SJCRH30 (cell line): ENCODE measurements at places on chromosomes 6 and 20.
A peak's percentile ranks its signal among the peaks of the same experiment; 100 is the strongest.

GRCh38 chr6:166449036-166449435 is 66.3 kb upstream of the MPC1 start:
- DNase-seq = no peak

DNA sequence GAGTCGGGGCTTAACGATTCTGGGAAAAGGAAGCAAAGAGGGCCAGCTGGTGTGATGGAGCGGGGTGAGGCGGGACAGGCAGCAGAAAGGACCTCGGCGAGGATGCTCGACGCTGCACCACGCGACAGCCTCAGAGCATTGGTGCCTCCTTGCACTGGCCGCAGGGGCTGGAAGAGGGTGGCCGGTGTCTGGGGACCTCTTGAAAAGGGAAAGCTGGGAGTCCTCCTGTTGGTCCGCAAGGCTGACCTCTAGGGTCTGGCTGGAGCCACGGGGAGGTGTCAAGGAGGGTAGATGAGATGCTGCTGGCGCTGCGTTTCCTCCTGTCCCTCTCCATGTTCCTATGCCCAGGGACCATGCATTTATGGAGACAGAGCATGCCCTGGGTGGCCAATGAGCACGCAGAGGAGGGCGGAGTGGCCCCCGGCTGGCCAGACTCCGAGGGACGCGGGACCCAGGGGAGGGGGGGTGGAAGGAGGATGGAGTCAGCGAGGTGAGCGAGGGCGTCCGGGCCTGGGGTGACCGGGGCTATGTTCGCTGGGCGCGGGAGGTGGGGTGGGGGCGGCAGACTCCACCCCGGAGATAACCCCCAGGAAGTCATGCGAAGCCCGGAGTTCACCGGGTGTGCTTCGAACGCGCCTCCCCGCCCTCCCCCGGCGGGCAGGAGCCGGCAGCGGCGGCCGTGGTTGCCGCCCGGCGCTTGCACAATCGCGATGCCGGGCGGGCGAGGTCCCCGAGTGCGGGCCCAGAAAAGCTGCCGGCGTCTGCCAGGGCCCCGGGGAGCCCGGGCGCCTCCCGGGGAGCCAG is at the start of gene CYP24A1:
Gene CYP24A1 (minus strand): TSS at position 334 of the 804 bp plus-strand sequence. CDS start 407 bp downstream, outside the sequence.
- DNase-seq = no peak

DNA sequence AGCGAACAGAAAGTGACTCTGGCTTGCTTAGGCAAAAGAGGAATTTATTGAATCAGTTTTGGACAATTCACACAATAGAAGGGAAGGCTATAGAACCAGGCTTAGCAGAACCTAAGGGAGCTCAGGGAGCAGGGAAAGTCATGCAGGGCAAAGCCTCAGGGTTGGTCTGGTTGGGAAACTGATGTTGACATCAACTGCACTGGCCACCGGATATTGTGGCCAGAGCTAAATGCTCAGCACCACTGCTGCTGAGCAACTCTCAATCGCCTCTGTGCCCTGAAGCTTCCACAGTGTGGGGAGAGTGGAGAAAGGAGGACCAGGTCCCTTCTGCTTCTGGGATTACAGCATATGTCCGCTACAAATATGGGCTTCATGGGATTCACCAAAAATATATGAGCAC is 93.3 kb upstream of the GCM1 start:
- no peak for DNase-seq

DNA sequence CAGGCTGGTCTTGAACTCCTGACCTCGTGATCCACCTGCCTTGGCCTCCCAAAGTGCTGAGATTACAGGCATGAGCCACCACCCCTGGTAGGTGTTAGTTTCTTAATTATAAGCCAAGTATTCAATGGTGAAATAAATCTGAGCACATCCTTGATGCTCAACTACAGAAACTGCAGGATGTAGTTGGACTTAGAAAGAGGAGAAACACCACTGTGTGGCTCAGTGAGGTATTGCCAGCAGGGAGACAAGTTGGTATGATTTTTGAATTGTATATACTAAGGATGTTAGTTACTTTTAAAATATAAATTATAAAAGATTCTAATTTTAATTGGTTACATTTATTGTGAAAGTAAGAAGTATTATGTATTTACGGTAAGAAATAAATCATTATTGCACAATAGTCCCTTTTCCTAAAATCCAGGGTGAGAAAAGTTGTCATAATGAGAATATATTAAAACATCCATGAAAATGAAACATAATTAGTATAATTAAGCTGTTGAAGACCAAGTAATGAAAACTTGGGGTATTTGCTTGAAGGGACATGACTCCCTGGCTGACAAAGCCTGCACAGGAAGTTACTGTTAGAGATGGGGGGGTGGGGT is 17.6 kb downstream of the SLC18B1 start:
- no peak for DNase-seq

DNA sequence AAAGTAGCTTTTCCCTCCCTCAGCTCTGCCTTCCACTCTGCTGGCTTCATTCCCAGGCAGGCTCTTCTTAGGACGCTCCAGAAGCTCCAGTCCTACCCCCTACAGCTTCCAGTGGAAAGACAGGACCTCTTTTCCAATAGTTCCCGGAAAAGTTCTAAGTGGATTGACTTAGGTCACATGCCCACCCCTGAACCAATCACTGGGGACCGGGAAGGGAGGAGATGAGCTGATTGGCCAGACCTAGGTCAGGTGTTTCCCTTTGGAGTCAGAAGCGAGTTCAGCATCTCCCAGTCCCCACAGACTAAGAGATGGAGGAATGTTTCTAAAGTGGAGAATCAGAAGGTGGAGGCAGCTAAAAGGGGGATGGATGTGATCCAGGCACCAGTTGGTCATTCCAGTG is 62.9 kb upstream of the KCNG1 start:
- peak; percentile 21 for DNase-seq

GRCh38 chr6:113423956-113424355 is 433.2 kb upstream of the MARCKS start:
- DNase-seq = no peak

DNA sequence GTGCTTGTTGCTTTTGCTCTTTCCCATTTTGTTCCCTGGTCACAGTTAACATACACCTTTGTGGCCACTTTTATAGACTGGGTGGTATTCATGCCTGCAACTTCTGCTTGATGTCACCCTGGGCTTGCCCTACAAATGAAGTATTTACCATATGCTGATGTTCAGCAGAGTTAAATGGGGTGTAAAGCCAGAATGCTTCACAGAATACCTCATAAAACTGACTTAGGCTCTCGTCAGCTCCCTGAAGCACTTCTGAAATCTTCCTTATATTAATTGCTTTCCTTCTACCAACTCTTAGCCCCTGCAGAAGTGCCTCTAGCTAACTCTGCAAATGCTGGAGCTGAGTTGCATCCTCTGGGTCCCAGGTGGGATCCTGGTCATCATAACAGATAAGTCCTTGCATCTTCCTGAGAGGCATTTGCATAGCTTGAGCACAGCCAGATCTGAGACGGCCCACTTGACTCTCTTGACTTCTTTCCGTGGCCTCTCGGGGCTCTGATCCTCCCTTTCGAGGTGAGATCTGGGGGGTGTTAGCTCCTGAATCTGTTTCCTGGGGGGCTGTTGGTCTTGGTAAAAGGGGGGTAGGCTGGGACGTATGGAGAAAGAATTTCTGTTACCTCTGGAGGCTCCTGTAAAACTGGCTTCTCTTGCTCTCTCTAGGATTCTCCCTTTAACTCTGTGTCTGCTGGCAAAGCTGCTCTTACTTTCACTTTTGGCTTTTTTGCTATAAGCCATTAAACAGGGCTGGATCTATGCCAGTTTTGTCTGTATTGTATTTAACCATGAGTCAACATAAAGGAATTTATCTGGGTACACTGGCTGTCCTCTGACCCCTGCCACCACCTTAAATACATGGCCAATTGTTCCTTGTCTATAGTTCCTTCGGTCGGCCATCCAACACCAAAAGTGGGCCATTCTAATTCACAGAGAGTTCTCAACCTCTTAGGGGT is 223.0 kb upstream of the SYNCRIP start:
- peak; percentile 31 for DNase-seq

DNA sequence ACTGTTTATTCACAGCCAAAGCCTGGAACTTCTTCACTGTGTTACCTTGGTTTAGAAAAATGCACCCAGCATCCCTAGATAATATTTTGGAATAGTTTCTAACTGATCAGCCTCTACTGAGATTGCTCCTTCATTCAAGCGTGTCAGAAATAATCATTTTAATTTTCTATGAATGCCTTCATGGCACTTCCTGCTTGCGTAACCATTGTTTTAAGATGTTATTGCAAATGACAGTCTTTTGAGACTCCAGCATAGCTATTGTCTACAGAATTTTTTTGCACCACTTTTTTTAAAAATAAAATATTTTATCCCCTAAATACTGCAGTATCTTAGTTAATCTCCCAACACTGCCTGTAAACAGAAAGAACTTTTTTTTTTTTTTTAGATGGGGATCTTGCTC is 213.1 kb downstream of the PHACTR1 start:
- DNase-seq = no peak

DNA sequence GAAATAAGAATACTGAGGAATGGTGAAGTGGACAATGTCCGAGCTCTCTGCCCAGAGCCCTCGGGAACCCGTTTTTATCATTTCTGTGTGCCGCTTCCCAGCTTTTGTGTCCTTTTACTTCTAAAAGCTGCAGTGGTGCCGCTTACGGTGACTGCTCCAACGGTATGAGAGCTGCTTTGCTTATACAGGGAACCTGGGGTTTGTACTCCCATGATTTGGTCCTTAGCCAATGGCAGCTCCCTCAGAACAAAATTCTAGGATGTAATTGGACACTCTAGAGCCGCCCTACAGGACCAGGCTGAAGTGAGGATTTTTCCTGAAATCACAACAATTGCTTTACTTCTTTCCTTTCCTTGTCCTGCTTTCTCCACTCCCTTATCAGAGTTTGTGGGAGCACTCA is 24.2 kb upstream of the PCSK2 start:
- DNase-seq = peak; percentile 50

- DNase-seq = no peak
These were observed 132.5 kb downstream of the EPM2A start for GRCh38 chr6:145602726-145603326.

- DNase-seq = peak; percentile 52
These were observed 57.7 kb downstream of the PXDC1 start for GRCh38 chr6:3693831-3694230.

DNA sequence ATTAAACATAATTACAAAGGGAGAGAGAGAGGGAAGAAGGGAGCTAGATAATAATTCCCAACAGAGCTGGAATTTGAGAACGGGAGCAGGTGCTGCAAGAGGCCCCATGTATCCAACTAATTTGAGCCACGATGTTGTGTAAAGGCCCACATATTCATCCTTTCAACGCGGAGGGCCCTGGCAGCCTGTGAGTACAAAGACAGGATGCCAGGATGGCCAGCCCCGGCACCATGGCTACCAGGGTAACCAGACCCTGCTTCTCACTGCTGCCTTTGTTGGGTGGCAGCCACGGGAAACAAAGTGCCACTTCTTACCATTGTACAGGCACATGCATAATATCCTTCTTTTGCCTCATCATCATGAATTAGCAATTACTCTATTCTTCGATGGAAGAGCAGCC is 492.0 kb upstream of the NRSN1 start:
- DNase-seq = peak; percentile 33
